Hair follicular keratinocyte (primary cell): ENCODE measurements at places on chromosomes 4 and X. TPM values are rescaled to one million over a fixed set of nuclear protein-coding genes. Genes with fewer than 3 reads are reported as not detected.

HPGDS gene
- total RNA-seq = not detected in 2 replicates

CENPVL2 gene
- not detected in 2 replicates for total RNA-seq

CABS1 gene
- not detected in 2 replicates for total RNA-seq

IL9R gene
- total RNA-seq = not detected in 2 replicates

SGMS2 gene
- 94.0 and 107 TPM in 2 replicates for total RNA-seq

SLC39A8 gene
- 12.2 and 19.3 TPM in 2 replicates for total RNA-seq

PPP2R2C gene
- 0.16 and 0.80 TPM in 2 replicates for total RNA-seq

SLC2A9 gene
- total RNA-seq = 59.2 and 68.3 TPM in 2 replicates

TSPAN7 gene
- total RNA-seq = 0.86 and 2.1 TPM in 2 replicates

ANOS1 gene
- 2.6 and 16.6 TPM in 2 replicates for total RNA-seq

PCDH19 gene
- total RNA-seq = not detected in 2 replicates

ERAS gene
- total RNA-seq = not detected in 2 replicates

PDLIM3 gene
- total RNA-seq = 0.68 and 1.1 TPM in 2 replicates
